Posterior vena cava (tissue), 2 donors: ENCODE measurements at places on chromosomes 12 and 14.

DNA sequence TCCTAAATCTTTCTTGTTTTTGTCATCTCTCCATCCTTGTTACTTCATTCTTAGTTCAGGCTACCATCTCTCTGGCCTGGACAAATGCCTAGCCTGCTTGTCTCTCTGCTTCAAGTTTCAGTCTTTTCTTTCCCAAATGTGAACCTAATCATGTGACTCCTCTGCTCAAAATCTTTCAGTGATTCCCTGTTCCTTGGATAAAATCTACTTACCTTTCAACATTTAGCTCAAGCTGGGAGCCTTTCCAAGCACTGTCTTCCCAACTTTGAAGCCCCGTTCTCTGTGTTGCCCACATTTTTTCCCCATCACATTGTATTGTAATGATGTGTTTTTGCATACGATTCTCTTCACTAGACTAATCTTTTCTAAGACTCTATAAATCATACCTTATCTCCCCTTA lies 24.7 kb downstream of the SLC7A8 start:
- DNase-seq: no peak

DNA sequence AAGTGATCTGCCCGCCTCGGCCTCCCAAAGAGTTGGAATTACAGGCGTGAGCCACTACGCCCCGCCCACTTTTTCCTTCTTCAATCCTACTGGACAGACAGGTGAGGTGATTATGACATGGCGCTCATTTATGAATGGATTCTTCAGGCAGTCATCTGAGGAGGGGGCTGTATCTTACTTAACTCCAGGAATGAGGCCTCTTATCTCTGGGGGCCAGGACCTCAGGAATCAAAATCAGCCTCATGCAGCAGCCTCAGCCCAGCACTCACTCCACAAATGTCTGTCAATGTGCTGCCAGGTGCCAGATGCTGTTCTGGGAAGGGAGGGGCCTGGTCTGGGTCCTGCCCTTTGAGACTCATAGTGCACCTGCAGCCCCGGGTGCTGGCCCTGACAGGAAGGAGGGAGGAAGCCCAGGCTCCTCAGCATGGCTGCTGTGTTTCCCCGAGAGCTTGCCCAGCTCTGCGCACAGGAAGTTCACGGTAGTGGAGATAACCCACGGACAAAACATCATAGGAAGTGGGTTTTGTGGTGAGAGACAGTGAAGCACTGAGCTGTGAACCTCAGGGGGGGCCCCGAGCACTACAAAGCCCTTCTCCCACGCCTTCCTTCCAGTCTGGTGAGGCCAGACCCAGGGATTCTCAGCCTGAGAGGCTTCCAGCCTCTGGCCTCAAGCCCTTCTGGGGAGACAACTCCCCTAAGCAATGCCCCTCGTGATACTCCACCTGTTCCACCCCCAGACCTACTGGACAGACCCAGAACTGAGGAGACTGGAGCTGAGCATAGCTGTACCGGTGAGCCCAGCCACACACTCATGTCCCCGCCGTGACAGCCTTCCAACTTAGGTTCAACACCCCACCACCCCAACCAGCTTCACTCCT lies 22.3 kb downstream of the GALNT6 start:
- DNase-seq: peak; percentile 84

- no peak for DNase-seq
These were observed 87.4 kb downstream of the HECTD4 start for GRCh38 chr12:112294793-112295192.

GRCh38 chr12:129337413-129337812 lies 484.1 kb downstream of the GLT1D1 start:
- no peak for DNase-seq

DNA sequence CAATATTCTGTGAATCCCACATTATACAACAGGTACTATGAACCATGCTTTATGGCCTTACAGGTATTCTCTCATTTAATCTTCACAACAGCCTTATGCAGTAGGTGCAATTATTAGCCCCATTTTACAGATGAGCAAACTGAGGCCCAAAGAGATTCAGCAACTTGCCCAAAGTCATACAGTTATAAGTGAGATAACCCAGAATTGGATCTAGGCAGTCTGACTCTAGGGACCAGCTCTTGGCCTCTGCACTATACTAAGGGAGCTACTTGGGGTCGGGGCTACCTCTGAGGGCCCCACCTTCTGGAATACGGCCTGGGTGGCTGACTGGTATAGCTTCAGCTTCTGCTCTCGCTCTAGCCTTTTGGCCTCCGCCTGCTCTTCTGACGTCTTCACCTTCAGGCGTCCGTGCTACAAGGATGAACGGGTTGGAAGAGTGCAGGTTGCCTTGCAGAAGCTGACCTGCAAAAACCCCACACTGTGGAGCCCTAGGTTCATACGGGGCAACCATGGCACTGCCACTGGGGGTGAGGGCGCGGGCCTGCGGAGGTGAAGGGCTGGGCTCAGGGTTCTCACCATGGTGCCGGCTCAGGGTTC lies 762 bp downstream of the RABGGTA start:
- no peak for DNase-seq

- DNase-seq: no peak
These were observed 20.0 kb upstream of the GCH1 start for GRCh38 chr14:54922598-54922997.
